ENCODE measurements at places on chromosomes 13 and 19.

DNA sequence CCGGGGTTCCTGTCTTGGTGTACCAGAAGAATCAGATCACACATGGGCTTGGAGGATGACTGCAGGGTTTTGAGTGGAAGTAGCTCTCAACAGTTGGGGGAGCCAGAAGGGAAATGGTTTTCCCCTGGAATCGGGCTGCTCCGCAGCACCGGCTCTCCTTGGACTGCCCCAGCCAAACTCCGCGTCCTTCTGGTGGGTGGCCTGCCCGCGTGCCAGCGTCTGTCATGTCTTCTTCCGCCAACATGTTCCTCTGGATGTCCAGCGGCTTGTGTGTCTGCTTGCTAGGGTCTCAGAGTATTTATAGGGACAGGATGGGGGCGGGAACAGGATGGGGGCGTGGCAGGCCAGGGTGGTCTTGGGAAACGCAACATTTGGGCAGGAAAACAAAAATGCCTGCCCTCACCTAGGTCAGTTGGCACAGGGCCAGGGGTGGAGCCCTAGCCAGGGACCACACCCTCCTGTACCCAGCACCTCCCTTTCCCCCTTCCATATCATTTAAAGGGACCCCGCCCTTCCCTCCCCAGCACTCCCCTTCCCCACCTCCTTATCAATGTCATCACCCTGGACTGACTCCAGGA, 1.3 kb upstream of the ZNF30 start:
- no peak for DNase-seq

GRCh38 chr13:81779876-81780275, 1439.0 kb upstream of the SPRY2 start:
- no peak for DNase-seq

GRCh38 chr19:2168619-2169424, 5.1 kb downstream of the DOT1L start:
- peak; percentile 68 for DNase-seq

DNA sequence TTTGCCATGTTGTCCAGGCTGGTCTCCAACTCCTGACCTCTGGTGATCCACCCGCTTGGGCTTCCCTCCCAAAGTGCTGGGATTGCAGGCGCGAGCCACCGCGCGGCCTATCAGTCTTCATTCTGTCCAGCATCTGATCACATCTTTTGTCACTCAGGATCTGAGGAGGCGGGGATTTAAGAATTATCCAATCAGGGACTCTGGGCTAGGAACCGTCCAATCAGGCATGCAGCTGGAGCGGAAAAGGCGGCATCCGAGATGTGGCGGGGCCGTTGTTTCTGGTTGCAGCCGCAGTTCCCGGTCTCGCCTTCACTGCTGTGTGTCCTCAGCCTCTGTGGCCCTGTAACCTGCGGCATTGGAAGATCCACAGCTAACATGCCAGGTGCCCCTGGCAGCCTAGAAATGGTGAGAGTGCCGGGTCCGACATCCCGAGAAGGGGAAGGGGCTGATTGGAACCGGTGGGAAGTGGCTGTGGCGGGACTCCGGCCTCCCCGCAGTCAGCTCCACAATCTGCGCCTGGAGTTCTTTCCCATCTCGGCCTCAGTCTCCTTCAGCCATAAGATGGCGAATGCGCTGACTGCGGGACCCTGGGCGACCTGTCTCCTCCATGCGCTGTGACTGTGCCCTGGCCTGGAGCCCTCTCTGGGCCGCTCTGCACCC, at the start of gene ZNF729:
TSS of gene ZNF729 (plus strand) at position 291 of the 660 bp plus-strand sequence. CDS start at position 376, 85 bp downstream.
- DNase-seq, result no peak

GRCh38 chr19:16619457-16619856, 8.5 kb downstream of the MED26 start:
- DNase-seq, result no peak

GRCh38 chr13:74067818-74068217, 66.4 kb downstream of the KLF12 start:
- DNase-seq, result no peak

DNA sequence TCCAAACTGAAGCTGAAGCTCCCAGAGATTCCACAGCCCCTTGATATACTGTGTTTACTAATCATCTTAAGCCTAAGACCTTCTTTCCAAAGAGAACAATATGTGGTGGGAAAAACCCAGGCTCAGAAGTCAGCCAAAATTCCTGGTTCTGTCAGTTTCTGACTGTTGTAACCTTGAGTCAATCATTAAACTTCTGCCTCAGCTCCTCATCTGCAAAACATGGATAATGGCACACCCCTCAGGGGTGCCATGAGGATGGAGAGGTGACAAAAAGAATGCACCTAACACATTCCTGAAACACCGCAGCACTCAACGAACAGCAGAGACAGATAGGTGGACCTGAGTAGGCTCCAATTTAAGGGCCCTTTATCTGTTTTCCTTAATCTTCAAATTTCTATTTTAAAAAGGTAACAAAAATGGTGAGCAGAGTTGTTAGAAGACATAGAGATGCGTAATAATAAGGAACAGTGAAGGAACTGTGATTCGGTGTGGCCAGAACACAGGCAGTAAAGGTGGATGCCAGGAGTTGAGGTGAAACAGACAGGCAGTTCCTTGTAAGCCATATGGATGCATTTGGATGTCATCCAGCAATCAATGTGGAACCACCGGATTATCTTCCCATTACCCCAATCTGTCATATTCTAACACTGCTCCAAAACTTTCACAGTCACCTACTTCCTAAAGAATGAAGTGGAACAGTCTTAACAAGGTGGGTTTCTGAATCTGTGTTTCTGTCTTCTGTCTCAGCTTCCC, 56.6 kb upstream of the DOCK9 start:
- DNase-seq, result no peak

DNA sequence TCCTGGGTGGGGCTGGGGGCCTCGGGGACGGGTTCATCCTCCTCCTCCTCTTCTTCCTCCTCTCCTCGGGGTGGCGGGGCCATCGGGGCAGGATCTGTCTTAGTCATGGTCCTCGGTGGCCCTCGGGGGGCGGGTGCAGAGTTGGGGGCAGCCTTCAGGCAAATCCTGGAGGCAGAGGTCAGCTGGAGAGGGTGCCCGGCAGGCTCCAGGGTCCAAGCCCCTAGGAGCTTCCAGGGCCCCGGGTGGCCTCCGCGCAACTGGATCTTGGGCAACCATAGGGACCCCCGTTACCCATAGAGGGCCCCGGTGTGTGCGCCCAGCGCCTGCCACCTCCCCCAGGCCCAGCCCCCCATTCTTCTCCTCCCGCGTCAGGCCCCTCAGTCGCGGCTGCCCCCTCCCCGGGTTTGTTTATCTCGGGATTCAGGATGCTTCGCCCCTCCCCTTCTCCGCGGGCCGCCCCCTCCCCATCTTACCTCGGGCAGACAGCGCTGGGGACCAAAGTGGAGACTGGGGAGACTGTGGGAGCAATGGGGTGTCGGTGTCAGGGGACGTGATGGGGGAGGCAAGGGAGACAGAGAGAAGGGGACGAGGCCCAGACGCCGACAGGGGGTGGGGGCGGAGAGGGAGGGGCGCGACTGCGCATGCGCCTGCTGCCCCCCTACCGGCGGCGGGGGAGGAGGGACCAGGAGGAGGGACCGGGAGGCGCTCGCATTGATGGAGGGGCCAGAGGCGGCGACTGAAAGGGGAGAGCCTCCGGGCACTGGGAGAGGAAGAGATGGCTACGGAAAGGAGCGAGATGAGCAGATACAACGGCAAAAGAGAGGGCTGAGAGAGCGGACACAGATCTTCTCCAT, at the start of gene CLIP3:
TSS of gene CLIP3 (minus strand) at position 623 of the 854 bp plus-strand sequence. CDS start at position 107, 516 bp downstream.
- DNase-seq, result peak; percentile 99

GRCh38 chr13:34678154-34678553, 263.9 kb upstream of the NBEA start:
- DNase-seq, result no peak

DNA sequence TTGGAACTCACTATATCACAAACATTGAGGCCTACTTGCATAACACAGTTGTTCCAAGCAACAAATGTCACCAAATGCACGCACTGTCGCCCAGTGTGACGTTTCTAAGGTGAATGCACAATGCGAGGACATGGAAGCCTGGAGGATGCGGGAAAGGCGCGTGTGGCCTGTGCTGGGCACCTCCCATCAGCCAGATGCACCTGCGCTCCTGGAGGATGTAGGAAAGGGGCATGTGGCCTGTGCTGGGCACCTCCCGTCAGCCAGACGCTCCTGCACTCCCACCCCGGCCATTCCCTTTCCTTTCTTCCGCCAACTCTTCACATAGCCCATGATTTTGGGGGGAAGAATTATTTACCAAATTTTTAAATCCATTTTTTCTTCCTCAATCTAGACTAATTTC, 202.4 kb upstream of the SOX1 start:
- DNase-seq, result no peak

- no peak for DNase-seq
Observed at GRCh38 chr19:1387684-1388636, 4.3 kb downstream of the NDUFS7 start.

GRCh38 chr13:26558074-26558805, 757 bp downstream of the WASF3 start:
- DNase-seq, result peak; percentile 32

GRCh38 chr13:114027046-114027715, 53.3 kb upstream of the C13orf46 start:
- DNase-seq, result no peak

All from iPS-NIHi11 (cell line).